NCI-H748 treated with DMSO at 0.1 percent for 48 hours (cell line): ENCODE measurements at places on chromosomes 3 and 15.

DNA sequence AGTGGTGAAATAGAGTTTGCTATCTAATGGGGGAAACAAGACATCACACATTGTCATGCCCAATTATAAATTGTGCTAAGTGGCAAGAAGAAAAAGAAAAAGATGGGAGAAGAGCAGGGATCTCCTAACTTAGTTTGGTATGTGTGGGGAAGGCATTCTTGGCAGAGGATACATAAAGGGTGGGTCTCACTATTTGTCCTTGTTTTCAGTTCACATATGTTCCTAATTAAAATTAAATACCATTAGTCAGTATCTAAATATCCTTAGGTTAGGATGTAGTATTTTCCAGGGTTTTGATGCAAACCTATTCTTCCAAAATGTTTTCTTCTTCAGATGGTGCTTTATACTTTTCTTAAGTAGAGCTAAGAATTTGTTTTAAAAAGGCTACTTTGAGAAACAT, 173.7 kb downstream of the B3GALNT1 start:
- no peak for DNase-seq

- DNase-seq = no peak
Measured at GRCh38 chr3:99862208-99862607, 44.5 kb downstream of the CMSS1 start.

GRCh38 chr3:143821862-143822261, 26.4 kb downstream of the SLC9A9 start:
- DNase-seq = no peak

- no peak for DNase-seq
Measured at GRCh38 chr3:194312743-194313281, 38.3 kb downstream of the CPN2 start.

- DNase-seq = no peak
Measured at GRCh38 chr3:143120716-143121240, 1.2 kb downstream of the CHST2 start.

DNA sequence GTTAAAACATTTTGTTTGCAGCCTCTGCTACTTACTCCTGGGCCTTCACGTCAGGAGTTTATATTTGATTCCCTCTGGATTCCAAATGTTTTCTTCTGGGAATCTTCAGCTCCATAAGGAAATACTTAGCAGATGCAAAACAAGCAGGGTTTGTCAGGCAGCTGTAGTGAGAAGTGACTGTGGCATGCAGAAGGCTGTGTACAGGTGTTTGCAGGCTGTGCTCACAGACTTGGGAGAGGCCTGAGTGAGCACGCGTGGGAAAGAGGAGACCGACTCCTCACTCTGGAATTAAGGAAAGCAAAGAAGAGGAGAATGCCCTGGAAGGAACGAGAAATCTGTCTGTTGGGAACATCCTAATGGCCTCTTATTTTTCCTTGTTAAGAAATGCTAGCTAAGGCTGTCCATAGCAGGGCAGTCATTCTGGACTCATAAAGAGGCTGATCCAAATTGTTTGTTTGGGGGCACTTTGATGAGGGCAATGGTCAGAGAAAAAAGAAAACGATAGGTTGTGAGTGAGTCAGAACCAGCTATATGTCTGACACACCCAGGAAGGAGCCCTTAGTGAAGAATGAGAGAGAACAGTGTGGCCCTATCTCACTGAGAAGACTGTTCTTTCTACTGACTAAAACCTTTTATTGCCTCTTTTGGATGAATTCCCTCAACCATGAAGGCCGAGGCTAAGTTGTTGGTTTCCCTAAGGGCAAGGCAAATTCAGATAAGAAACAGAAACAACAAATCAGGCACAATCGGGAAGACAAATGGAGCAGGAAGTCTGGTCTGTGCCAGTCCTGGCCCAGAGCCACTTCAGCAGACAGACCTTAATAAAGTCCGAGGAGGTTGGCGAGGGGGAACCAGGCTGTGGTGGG, 82.6 kb downstream of the TGFBR2 start:
- DNase-seq = peak; percentile 51

DNA sequence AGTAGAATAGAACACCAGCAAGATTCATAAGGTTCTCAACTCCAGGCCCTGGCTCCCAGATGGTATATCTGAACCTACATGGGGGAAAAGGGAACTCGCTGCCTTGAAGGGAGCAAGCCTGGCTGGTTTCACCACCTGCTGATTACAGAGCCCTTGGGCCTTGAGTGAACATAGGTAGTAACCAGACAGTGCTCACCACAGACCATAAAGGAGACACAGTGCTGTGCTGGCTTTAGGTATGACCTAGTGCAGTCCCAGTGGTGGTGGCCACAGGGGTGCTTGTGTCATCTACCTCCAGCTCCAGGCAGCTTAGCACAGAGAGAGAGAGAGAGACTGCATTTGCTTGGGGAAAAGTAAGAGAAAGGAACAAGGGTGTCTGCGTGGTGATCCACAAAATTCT, 409.8 kb downstream of the FGF12 start:
- DNase-seq = no peak

DNA sequence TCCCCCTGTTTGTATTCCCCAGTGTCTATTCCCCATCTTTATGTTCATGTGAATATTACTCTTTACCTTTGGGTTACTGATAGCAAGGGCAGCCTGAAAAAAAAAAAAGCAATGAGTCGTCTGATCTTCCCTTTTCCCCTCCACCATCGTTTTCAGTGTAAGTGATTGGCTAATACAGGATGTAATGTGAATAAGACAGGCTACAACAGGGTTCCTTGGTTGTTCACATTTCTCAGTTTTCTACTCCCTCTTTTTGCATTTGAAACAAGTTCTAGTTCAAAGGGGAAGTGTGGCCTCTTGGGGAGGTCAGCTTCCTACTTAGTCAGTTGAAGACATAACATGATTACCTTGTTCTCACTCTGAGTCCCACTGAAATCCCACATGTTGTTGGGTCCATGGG, 278.0 kb upstream of the TRIM42 start:
- no peak for DNase-seq

GRCh38 chr3:150022381-150023238, 51.9 kb upstream of the PFN2 start:
- DNase-seq = no peak

- DNase-seq = peak; percentile 56
Measured at GRCh38 chr3:23183731-23184130, 19.4 kb upstream of the UBE2E2 start.

DNA sequence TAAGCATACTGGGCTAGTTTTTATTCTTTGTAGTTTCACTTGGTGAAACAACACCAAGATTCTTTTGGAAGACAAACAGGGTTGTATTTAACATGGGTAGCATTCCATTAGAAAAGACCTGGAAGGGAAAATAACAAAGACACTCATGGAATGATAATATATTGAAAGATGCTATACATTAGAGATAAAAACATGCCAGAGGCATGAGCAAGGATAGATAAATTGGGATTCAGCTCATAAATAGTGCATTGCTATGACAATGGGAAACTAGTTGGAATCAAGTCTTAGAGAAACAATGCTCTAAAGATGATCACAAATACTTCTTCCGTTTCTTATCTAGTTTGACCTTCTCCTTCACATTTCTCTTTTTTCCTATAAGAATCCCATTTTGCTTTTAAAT, 677.4 kb downstream of the ZNF385D start:
- no peak for DNase-seq

- no peak for DNase-seq
Measured at GRCh38 chr15:25072857-25073476, 118.2 kb downstream of the SNRPN start.

DNA sequence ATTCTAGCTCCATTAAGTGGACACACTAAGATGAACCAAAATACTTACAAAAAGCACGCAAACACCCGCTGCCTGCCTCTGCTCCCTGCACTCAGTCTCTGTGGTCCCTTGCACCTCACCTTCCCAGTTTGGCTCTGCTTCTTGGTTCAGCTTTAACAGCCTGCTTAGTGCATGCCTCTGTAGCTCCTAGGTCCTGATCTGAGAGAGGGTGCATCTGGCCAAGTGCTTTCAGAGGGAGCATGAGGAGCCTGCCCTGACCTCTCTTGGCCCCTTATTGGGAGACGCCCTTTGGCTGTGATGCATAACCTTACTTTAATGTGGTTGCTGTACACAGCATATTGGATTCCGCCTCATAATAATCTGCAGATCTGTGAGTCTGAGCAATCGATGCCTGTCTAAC, 21.2 kb upstream of the ATP10A start:
- DNase-seq = no peak

- DNase-seq = no peak
Measured at GRCh38 chr3:124619887-124620599, 110.2 kb upstream of the UMPS start.

- no peak for DNase-seq
Measured at GRCh38 chr3:112472691-112473090, 26.6 kb downstream of the BTLA start.

- DNase-seq = no peak
Measured at GRCh38 chr3:165259541-165260193, 63.5 kb upstream of the SLITRK3 start.

DNA sequence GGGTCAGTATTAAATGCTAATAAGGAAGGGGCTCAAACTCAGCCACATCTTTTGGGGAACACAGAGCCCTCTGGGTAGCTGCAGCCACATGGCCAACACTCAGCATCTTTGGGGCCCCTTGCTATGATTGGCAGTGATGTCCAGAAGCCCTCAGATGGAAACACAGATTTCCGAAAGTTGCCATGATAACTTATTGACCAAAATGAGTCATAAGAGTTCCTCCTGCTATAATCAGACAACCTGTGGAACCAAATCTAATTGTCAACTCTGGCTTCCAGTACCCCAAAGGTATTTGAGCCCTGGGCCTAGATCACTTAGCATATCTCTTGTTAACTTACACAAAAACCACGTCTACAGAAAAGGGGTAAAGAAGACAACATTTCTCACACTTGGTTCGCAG, 392.2 kb downstream of the KCNH8 start:
- no peak for DNase-seq

DNA sequence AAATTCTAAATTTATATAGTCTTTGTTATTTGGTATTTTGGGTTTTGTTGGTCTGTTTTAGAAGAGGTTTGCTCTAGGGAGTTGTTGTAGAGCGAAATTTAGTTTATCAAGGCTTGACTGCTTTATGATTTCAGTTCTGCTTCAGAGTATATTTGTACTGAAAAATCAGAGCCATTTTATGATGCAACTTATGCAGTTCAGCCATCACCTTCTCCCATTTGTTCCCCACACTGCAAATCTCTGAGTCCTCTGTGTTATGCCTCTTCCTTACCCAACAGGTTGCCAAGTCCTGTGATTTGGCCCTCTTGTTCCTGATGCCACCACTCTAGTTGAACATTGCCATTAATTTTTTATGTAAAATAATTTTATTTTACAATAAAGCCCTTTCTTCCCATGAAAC, 140.4 kb downstream of the ZNF609 start:
- DNase-seq = no peak

- no peak for DNase-seq
Measured at GRCh38 chr15:66713843-66714508, 11.9 kb downstream of the SMAD6 start.
